Natural killer cell (primary cell): ENCODE measurements at places on chromosomes 6 and 20. TPM values are rescaled to one million over a fixed set of nuclear protein-coding genes. Genes with fewer than 3 reads are reported as not detected.

GRCh38 chr6:158900663-158901312 lies 81.6 kb upstream of the EZR start:
- no peak for DNase-seq

- no peak for DNase-seq
These were observed 10.7 kb upstream of the VEGFA start for GRCh38 chr6:43759136-43759906.

- no peak for DNase-seq
These were observed 60.3 kb downstream of the ADGRG6 start for GRCh38 chr6:142361779-142362750.

DNA sequence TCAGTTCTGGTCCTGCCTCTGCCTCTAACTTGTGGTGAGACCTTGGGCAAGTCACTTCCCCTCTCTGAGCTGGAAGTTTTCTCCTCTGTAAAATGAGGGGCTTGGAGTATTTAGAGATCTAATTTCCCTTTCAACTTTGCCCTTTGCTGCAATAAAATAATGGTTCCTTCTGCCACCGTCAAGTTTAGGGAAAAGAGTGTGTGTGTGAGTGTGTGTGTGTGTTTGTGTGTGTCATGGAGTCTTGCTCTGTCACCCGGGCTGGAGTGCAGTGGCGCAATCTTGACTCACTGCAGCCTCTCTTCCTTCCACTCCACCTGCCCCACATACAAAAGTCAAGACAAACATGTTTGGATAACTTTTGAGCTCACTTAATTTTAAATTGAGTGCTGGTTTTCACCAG lies 39.2 kb upstream of the PIM1 start:
- DNase-seq: no peak

- DNase-seq: no peak
These were observed 31.6 kb upstream of the ANKRD60 start for GRCh38 chr20:58260006-58260405.

DNA sequence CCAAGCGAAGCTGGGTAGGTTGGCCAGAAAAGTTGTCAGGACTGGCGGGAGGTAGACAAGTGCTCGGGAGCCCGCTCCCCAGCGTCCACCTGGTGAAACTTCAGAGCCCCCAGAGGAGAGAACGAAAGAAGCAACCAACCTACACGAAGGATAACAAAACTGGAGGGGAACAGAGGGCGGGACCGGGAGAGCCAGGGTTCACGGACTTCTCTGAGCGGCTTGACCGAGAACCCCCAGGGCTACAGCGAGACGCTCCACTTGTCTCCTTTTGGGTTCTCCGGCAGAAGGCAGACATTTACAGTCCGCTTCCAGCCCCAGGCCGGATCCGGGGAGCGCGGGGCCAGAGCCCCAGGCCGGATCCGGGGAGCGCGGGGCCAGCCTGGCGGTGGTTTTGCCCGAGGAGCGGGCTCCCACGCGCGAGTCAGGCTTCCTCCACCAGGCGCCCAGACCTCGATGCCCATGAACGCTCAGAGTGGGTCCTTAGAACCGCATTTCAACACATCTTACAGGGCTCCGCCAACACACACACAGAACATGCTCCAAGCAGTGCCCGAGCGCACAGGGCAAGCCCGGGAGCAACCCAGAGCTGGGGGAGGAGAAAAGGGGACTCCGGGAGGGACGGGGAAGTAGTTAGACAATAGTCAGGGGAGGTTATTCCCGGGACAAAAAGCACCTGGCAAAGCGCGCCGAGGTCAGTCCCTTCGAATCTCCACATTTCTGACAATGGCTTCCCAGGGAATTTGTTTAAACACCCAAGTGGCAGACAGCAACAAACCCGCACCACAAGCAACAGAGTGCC lies 1.1 kb downstream of the PTPRK start:
- DNase-seq: peak; percentile 50

DNA sequence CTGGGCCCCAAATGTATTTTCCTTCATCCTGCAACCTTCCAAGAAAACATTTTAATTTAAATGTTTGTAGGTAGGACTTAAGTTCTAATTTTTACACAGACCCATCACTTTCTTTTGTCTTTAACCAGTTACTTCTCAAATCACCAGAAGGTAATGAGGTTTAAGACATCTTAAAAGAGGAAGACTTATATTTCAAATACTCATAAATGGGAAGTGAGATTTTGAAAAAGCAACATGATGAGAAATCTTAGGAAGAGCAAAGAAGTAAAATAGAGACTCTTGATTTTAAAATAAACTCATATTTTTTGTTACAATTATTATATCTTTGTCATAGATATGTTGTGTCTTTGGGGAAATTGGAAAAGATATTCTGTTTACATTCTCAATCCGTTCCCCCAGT lies 82.3 kb downstream of the SYNE1 start:
- no peak for DNase-seq

- no peak for DNase-seq
These were observed 5.4 kb upstream of the MAPK13 start for GRCh38 chr6:36124881-36125280.

The RSPO4 gene
- total RNA-seq: 0.70 TPM

The PTK7 gene
- total RNA-seq: 5.6 TPM

The PAK5 gene
- not detected for total RNA-seq

The CPNE5 gene
- total RNA-seq: 8.5 TPM

The CLPSL2 gene
- not detected for total RNA-seq

The CALHM4 gene
- total RNA-seq: not detected

The OOEP gene
- 0.35 TPM for total RNA-seq
